ENCODE measurements at places on chromosomes 2 and 18.
A peak's percentile ranks its signal among the peaks of the same experiment; 100 is the strongest.

- DNase-seq = peak; percentile 88
Observed at GRCh38 chr18:48623468-48624235, 84.8 kb downstream of the CTIF start.

DNA sequence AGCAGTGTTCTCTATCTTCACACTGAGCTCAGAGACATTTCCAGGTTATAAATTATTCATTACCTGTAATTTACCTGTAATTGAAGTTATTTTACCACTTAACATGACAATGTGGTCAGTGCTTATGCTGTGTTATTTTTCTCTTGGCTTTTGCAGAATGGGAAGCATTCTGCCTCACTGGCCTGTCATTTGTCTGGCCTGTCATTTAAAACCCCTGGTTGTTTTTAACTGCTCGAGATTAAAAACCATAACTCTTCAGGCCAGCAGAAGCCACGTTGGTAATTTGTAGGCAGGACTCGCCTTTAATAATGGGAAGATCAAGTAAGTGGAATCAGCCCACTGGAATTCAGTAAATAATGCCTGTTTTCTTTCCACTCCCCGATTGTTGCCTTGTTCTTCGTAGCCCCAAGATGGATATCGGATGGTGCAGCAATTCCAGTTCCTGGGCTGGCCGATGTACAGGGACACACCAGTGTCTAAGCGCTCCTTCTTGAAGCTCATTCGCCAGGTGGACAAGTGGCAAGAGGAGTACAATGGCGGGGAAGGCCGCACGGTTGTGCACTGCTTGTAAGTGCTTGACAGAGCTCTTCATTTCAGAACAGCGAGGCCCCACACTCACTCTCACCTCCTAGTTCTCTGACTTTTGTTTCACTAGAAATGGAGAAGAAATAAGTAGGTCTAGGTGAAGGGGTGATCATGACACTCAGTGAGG lies 222.4 kb upstream of the RAB12 start:
- DNase-seq = no peak

DNA sequence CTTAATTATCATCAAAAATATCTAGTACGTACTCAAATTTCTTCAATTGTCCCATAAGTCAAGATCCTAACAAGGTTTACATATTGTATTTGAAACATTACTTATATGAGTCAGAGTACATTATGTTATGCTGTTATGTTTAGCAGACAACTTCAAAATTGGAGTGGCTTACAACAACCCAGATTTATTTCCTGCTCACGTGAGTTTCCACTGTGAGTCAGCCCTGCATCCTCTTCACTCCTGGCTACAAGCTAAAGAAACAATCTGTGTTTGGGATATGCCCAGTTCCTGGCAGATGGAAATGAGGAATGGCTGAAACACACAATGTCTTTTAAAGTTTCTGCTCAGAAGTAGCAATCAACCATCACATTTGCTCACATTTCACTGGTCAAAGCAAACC lies 31.5 kb upstream of the TANC1 start:
- peak; percentile 95 for DNase-seq

GRCh38 chr18:78213361-78213994 lies 766.1 kb upstream of the SALL3 start:
- no peak for DNase-seq

- peak; percentile 88 for DNase-seq
Observed at GRCh38 chr2:200247494-200247893, 59.0 kb upstream of the SPATS2L start.

GRCh38 chr2:54500404-54501205 lies 44.5 kb downstream of the SPTBN1 start:
- DNase-seq = no peak

DNA sequence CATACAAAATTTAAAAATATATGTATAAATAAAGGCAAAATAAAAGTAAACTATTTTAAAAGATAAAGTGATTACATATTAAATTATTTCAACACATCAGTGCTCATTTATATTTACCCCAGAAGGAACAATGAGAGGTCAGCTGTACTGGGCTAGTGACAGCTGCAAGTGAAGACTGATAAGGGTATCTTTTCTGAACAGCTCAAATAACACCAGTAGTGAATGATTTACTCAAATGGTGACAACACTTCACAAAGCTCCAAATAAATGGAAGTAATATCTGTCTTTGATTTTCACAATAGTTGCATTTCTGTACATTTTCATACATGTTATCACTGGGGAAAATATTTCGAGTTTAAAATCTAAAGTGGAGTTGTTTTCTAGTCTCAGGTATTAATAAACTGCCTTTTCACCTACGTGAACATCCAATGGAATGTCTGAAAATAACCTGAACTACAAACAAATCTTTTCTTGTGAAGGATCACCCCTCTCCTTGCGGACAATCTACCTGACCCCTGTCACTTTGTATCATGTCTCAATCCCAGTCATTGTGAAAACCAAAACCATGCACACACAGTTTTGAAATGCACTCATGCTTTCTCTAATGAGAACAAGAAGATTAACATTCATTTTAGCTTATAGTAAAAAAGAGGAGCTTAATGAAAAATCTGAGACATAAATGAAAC lies 1928.8 kb upstream of the CELF4 start:
- no peak for DNase-seq

- DNase-seq = no peak
Observed at GRCh38 chr2:85423525-85423924, 5.0 kb downstream of the SH2D6 start.

DNA sequence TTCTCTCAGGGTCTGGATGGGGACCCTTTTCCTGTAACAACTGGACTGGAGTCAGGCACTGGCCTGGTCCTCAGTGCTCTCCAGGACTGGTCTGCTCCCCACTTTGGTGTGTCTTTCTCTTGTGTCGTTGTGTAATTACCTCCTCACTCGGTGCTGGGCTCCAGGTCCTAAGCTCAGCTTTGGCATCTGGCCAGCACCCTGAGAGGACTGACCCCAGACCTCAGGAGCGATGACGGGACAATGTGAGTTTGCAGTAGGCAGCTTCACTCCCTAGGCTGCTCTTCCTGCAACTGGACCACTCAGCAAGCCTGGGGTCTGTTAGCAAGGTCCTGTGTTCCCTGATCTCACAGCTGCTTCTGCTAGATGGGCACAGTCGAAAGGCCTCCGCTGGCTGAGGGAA lies 93.8 kb downstream of the COLEC12 start:
- DNase-seq = no peak

GRCh38 chr2:73993778-73994177 lies 9.1 kb downstream of the TET3 start:
- no peak for DNase-seq

GRCh38 chr2:136327162-136327852 lies 209.4 kb upstream of the CXCR4 start:
- peak; percentile 53 for DNase-seq

DNA sequence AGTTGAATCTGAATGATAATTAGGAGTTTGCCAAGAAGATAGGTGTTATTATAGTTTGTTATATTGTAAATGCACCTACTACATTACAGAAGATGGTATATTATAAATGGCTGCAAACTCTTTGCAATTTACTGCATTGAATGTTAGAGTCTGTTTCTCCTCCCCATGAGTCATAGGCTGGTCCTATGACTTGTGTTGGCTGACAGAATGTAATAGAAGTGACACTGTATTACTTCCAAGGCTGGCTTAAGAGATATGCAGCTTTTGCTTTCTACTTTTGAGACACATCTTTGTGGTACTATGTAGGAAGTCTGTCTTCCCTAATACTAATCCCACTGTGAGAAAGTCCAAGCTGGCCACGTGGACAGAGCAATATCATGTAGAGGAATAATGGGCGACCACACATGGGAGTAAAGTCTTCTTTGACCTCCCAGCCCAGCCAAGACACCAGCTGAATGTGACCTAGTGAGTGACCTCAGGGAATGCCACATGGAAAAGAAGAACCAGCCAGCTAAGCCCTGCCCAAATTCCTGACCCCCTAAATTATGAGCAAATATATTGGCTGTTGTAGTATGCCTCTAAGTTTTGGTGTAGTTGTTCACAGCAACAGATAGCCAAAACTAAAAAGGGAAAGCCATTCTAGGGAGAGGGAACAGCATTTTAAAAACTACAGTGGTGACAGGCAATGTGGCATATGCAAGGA lies 6.8 kb upstream of the DDX1 start:
- DNase-seq = peak; percentile 24

DNA sequence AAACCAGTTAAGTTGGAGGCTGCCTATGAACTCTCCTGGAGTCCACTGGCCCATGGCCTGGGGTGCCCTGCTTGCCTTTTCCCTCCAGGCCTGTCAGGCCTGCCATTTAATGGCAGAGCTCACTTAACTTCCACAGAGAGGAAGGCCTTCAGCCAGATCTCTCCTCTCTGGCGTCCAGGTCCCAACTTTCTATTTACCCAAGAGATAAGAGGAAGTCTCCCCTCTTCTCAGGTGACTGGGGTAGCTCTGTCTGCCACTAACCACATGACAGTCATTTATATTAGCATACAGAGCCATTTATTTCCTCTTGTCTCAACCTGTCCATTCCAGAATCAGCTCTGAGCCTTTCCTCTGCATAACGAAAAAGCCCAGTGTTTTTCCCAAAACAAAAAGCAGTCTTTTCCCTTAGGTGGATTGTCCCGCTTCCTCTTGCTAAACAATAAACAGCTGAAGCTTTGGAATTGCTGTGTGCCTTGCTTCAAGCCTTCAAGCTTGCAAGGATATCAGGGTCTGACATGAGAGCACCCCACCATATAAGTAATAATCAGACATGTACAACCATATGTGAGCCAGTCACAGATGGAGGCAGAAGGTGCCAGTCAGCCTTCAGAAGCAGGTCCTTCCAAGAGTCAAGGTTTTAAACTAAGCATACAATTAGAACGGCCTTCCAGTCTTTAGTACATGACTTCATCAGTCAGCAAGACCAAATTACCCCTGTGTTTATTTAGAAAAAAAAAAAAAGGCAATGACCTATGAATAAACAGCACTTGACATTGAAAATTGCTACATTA lies 71.2 kb upstream of the STPG4 start:
- DNase-seq = peak; percentile 51

- DNase-seq = no peak
Observed at GRCh38 chr2:24577481-24577880, 86.4 kb downstream of the NCOA1 start.

DNA sequence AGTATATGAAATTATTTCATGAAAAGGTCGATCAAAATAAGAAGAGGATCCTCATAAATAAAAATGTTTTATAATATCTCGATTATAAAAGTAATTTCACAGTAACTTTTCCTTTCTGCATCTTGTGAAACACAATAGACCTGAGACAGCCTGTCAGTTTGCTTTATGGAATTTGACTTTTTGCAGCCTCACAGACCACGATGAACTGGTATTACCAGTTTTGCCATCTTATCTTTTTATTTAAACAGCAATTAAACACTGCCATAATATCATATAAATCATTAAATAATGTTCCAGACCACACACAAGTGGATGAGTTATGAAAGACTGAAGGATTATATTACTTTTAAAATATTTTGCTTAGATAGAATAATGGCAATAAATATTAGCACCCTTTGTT lies 10.7 kb upstream of the GALNT3 start:
- no peak for DNase-seq
